ENCODE measurements at places on chromosomes 5 and 9.

DNA sequence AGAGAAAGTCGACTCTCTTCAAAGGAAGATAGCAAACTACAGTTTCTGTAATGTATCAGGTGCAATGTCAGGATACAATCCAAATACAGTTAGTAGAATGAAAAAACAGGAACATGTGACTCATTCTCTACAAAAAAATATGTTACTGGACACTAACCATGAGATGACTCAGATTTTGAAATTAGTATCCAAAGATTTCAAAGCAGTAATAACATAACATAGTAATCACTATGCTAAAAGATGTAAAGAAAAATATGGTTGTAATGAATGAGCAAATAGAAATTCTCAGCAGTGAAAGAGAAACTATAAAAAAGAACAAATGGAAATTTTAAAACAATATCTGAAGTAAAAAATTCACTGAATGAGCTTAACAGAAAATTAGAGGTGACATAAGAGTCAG is 42.3 kb downstream of the SHOC1 start:
- DNase-seq: no peak

GRCh38 chr9:128788445-128788844 is 1.4 kb downstream of the TBC1D13 start:
- DNase-seq: no peak

DNA sequence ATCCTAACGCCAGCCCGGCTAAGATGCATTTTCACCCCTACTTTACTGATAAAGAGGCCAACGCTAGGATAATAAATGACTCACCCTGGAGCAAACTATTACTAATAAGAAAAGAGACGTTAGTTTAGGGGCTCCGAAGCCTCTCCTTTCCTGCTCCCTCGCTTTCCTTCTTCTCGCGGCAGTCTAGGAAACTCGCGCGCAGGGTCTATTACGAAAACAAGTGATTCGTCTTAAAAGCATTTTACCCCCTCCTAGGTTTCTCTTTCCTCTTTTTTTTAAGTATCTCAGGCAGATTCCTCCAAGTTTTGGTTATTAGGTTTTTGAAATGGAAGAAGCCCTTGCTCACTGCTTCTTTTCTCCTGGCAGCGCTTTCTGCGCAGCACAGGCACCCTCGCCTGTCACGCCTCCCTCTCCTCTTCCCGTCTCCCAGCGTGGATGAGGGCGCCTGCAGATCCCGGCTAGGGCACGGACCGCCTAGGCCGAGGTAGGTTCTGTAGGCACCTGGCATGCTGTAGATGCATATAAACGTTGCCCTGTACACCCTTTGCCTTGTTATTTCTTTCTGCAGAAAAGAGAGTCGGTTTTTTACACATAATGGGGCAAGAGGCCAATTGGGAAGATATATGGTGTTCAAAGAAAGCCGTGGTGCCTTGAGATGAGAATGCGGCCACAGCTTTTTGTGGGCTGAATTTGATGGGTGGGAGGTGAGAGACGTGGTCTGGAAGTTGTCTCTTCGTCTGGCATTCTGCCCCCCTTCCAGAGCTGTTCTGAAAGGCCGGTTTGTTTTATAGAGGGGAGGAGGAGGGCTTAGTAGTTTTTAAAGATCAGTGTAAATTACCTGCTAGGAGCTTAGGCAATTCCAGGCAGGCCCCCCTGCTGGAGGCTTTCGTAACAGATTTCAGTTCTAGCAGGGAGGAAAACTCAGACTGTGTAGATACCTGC is 983 bp downstream of the GCNT1 start:
- no peak for DNase-seq

- no peak for DNase-seq
Observed at GRCh38 chr5:170028124-170028523, 47.8 kb upstream of the INSYN2B start.

DNA sequence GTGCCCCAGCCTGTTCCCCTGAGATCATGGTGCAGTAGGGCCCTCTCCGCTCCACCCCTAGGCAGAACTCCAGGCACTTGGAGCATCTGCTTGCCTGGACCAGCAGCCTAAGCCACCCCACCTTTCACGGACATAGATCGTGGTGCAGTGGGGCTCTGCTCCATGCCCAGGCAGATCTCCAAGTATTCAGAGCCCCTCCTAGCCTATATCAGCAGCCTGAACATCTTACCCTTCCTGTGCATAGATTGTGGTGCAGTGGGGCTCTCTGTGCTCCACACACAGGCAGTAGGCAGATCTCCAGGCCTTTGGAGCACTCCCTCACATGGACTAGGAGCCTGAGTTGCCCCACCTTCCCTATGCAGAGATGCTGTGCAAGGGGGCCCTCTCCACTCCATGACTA is 103.0 kb downstream of the GLIS3 start:
- DNase-seq: no peak

DNA sequence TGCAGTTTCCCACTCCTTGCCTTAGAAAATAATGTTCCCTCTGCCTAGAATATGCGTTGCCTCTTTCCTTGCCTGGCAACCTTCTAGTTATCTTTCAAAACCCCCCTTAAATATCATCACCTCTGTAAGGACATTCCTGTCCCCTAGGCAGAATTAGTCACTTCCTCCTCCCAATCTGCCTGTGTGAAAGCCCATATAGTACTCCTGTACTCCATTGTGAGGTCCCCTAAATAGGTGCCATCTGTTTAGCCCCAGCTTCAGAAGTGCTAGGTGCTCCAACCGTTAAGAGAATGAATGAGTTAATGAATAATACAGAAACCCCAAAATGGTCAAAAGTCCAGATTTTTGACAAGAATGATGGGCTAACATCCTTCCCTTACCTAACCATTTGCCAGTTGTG is 181.4 kb downstream of the GDNF start:
- no peak for DNase-seq

- no peak for DNase-seq
Observed at GRCh38 chr5:4614088-4614487, 526.0 kb upstream of the ADAMTS16 start.

DNA sequence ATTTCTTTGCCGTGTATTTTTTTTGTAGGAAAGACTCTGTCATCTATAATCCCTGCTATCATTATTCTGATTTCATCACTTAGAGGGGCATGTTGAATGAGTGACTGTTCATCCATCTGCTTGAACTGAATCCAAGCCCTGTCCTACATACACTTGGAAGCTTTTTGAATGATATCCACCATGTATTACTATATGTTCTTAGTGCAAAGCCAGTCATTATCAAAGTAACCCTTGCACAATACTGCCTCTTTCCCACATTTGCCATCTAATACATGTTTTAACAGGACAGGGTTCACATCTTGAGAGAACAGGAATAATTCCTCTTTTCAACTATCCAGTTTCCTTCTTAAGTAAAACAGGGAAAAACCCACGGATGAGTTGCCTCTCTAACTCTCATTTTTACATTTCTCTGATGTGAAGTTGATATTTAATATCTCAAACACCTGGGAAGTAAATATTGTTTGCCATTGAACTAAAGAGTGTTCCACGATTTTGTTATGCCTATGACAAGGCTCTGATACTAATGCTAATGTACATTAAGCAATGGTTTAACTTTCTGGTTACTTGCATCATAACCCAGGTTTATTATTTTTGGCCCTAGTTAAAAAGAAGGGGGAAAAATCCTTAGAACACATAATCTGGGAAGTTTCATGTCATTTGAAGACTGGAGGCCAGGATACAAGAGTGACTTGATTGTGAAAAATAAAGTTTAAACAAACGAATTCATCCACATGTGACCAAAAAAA is 103.7 kb upstream of the TARS1 start:
- no peak for DNase-seq

DNA sequence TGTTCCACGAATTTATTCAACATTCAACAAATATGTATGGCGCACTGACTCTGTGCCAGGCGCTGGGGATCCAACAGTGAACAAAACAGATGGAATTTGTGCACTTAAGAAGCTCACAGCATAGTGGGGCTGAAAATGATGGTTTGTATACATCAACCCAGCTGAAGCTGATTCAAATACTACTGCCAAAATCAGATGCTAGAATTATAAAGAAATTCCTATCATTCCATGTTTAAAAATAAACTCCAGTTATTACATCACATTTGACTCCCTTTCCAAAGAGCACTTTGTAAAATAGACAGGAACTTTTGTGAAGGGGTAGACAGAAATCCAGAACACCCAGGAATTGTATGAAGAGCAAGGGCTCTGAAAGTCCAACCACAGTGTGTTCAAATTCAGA is 54.1 kb downstream of the ZNF608 start:
- no peak for DNase-seq

DNA sequence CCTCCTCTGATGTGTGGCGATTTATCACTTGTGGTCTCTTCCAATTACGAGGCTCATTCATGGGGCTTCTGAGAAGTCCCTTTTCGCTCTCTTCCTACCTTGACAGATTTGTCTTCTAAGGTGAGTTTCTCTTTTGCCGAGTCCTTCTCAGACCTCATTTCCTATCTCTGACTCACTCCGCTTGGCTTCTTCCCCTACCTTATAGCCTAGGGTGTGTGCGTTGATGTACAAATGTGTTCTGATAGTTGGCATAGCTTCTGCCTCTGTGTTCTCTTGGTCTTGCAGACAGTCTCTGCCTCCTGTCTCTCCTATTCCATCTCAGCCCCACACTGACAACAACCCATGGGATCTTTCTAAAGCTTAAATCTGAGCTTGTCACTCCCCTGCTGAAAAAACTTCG is 56.9 kb upstream of the SHB start:
- DNase-seq: no peak

DNA sequence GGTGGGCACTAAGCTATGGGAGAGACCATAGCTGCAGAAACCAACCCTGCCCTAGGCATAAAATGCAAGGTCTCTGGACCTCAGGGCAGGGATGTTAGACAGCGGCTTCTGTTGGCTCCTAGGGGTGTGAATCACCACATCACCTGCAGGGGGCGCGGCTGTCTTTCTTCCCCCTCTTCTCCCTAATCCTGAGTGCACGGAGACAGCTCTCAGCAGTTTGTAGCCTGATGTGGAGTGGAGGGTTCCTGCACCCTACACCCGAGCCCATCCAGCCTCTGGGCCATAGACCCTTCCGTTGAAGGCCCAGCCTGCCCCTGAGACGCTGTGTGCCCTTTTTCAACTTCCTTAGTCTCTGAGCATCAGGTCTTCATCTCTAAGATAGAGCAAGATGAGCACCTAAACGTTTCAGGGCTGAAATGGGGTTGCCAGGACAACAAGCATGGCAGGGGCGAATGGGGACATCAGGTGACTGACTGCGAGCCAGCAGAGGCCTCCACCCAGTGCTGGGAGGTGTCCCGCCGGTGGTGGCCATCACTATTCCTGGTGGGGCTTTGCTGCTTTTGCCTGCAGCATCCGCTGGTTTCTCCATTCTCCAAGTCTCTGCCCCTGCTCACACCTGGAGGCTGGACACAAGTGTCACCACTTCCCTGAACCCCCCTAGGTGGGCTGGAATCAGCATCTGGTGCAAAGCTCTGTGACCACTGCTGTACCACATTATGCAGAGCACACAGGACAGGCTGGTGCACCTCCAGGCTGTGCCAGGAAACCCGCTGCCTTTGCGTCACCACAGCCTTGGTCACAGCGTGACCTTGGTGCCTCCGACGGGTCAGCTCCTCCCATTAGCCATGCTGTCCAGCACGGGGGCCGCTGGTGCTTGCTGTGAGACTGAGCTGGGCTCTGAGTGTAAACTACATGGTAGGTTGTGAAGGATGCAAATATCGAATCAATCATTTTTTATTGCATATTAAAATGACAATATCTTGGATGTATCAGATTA is 2.5 kb upstream of the SEC16A start:
- DNase-seq: peak; percentile 83

DNA sequence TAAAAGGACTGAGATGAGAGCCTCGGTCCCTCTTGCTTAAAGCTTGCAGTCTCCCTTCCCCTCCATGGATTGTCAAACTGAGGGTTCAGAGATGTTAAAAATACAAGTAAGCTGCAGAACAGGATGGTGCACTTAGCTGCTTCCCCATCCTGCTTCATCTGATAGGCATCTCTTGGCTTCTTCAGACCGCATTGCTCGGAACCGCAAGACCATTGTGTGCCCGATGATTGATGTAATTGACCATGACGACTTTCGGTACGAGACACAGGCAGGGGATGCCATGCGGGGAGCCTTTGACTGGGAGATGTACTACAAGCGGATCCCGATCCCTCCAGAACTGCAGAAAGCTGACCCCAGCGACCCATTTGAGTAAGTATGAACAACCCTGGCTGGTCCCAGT is 65.5 kb upstream of the SAP30L start:
- no peak for DNase-seq

- DNase-seq: no peak
Observed at GRCh38 chr5:142771666-142772065, 1.5 kb downstream of the ARHGAP26 start.

DNA sequence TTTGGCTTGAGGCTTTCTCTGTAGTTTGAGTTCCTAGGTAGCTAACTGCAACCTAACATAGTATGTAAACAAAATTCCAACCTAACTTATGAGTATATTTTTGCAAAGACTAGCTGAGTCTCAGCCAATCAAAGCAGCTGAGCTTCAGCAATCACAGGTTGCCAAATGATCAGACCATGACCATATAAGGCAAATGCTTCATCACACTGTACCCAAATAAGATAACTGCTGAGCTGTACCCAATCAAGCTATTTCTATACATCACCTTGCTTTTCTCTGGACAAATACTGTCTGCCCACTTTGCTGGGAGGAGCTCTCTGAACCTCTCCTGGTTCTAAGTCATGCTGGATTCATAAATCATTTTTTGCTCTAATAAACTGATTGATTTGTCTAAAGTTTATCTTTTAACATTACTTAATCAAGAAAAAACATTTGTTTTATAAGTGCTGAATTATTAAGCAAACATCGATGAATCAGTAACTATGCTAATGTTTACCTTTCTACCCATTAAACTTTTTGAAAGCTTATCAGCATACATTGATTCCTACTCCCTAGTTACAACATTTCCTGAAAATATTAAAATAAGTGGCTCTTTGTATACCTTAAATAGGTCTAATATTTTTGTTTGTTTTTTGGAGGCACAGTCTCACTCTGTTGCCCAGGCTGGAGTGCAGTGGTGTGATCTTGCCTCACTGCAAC is 129.7 kb upstream of the PCA3 start:
- DNase-seq: no peak

GRCh38 chr5:54520940-54521339 is 3.4 kb downstream of the SNX18 start:
- no peak for DNase-seq

GRCh38 chr5:80193401-80193800 is 62.4 kb downstream of the SERINC5 start:
- no peak for DNase-seq

- DNase-seq: no peak
Observed at GRCh38 chr5:160961761-160962160, 109.8 kb upstream of the ATP10B start.
